HuH-7 (cell line): ENCODE measurements at places on chromosomes 6 and 20.

DNA sequence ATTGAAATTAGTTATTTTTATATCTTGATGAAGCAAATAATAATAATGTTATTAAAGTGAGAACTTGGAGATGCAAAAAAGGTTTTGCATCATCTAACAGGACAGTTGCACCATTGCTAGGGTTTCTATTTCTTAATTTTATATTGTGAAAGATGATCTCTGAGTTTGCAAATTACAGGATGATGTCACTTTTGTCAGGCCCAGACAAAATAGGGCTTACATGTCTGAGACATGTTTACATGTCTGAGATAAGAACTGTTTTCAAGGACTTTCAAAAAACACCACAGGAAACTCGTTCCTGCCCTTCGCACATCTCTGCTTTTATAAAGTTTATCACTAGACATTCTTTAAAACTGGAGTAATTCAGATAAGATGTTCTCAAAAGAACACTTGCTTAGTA is 1075.8 kb upstream of the MANEA start:
- no peak for DNase-seq

DNA sequence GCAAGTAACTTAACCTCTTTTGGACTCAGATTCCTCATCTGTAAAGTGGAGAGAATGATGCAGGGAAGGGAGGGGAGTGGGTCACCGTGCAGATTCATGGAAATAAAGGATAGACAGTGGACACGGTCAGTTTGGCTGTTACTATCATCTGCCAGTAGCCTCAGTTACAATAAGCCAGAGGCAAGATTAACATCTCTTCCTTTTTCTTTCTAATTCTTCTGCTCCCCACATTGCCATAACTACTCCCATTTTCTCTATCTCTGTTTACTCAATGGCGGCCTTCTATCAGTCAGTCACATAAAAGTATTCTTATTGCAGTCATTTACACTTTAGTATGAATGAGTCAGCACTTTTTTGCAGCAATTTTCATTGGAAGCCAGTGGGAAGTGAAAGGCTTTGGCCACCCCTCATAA is 49.2 kb downstream of the PPP1R16B start:
- no peak for DNase-seq

DNA sequence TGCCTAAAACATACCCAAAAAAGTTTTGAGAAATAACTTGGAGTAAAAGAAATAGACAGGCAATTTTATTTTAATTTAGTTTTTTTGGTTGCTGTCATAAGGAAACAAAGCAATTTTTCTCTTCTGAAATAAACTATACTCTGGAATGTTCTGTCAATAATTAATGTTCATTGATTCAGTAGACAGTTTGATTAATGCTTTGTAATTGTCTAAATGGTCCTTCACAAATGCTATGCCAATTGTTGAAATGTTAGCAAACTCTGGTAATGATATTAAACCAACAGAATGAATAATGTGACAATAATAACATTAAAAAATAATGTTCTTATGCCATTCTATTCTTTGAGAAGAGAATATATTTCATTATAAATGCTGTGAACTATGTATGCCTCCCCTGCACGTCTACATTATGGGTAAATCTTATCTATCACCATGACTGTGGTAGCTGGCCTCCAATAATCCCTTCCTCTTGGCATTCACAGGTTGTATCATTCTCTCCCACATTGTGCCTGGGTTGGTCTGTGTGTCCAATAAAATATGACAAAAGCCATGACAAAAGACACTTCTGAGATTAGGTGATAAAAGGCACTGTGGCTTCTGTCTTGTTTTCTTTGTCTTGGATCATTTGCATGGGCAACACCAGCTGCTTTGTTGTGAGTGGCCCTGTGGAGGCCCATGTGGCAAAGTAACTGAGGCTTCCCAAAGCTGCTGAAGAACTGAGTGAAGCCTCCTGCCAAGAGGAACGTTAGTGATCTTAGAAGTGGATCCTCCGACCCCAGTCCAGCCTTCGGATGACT is 25.1 kb downstream of the IL20RA start:
- no peak for DNase-seq

GRCh38 chr6:167479301-167479700 is 154.4 kb downstream of the TTLL2 start:
- DNase-seq, result no peak

- DNase-seq, result no peak
These were observed 29.3 kb upstream of the RALY start for GRCh38 chr20:33964441-33964840.

- no peak for DNase-seq
These were observed 95.4 kb downstream of the RNF217 start for GRCh38 chr6:125057392-125058246.

- DNase-seq, result no peak
These were observed 91.3 kb upstream of the SHLD1 start for GRCh38 chr20:5658912-5659345.

- DNase-seq, result no peak
These were observed 72.7 kb downstream of the KHDC1L start for GRCh38 chr6:73152556-73152955.

DNA sequence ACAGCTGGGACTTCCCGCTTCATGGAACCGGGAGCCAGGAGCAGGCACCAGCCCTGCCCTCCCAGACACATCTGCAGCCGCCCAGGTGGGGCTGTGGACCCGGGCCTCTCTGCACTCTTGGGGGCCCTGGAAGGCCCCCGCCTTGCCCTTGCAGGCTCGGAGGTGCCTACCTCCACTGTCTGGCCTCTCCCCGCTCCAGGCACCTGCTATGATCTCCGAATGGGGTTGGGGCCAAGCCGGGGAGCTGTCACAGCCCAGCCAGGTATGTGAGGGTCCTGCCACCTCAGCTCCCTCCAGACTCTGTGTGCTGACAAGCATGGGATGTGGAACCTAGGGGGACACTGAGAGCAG is 54.0 kb downstream of the GMDS start:
- DNase-seq, result no peak
